A673 (cell line): ENCODE measurements at places on chromosomes 4 and X.

DNA sequence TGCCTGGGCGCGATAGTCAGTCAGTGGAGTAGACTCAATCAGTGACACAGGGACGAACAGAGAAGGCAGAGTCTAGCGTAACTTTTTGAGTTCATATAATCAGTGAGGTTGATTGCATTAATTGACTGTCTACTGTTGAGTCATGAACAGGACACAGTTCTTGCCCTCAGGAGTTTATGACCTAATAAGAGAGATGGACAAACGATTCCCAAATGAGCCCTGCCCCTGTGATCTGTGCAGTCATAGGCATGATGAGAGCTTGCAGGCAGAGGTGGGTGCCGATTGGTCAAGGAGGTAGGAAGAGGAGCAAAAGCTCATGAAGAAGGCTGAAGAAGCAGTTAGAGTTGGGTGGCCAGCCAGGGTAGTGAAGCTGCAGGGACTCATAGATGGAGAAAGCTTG, 57.1 kb downstream of the ADD1 start:
- no peak for DNase-seq

GRCh38 chr4:171932238-171932637, 119.0 kb downstream of the GALNTL6 start:
- DNase-seq: no peak

- peak; percentile 67 for DNase-seq
Observed at GRCh38 chr4:16264798-16265197, 38.5 kb upstream of the TAPT1 start.

- no peak for DNase-seq
Observed at GRCh38 chr4:89184407-89184806, 73.1 kb downstream of the TIGD2 start.

DNA sequence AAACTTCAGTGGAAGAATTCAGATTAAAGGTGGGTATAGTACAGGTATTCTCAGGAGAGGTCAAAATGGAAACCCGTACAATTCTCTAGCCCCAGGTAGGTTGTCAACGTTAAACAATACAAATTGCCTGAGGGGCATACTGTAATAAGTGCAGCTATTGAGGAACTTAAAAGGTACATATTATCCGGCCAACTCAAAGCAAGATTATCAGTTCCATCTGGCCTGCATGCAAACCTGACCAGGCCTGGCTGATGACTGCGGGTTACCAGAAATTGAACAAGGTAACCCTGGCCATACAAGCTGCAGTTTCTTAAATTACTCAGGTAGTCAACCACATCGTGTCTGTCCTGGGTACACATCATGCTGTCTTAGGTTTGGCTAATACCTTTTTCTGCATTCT, 12.3 kb upstream of the ZNF630 start:
- DNase-seq: no peak

- no peak for DNase-seq
Observed at GRCh38 chr4:162909952-162910351, 256.7 kb downstream of the NAF1 start.

DNA sequence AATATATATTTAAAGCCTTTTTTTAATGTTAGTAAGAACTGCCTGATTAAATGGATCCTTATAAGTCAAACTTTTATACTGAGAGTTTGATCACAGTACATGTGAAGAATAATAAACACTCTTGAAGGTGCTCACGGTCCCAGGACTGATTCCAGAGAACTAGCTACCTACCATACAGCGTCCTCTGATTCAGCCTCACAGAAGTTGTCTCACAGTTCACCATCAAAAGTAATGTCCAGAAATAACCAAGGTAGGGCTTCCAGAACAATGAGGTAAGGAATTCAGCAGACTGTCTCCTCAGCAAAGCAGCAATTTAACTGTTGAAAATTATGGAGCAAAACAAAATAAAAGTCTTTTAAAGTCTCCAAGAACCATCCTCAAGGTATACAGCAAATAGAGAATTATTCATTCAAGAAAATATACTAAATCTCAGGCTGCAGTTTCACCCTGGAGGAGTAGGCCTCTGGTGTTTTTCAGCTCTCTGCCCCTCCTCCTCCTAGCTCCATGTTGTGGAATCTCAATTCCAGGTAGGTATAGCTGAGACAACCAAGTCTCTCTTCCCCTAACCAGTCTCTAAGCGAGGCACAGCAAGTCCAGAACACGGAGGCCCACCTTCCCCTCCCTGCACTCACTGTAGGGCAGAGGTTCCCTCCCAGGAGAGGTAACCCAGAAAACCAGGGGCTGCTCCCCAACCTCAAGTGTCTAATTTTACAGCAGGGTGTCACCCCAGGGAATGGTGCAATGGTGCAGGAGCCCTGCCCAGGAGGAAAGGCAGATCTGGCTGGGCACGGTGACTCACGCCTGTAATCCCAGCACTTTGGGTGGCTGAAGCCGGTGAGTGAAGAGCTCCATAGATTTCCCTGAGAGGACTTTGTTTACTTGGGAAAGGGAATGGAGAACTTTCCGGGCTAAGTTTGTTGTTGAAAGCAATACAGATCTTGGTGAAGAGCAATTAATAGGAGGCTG, 28.6 kb downstream of the FAM241A start:
- DNase-seq: no peak

- no peak for DNase-seq
Observed at GRCh38 chrX:78822157-78822690, 74.7 kb downstream of the LPAR4 start.

- no peak for DNase-seq
Observed at GRCh38 chr4:140271553-140271952, 101.9 kb upstream of the SCOC start.

GRCh38 chr4:3226467-3226866, 22.5 kb upstream of the MSANTD1 start:
- no peak for DNase-seq

DNA sequence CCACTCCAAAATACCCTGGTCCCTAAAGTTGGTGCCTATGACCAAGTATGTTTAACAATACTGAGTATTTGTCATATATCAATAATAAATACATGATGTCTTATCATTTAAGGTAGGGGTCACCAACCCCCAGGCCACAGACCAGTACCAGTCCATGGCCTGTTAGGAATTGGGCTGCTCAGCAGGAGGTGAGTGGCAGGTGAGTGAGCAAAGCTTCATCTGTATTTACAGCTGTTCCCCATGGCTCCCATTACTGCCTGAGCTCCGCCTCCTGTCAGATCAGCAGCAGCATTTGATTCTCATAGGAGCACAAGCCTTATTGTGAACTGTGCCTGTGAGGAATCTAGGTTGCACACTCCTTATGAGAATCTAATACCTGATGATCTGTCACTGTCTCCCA, 126.2 kb downstream of the HNRNPD start:
- DNase-seq: no peak

DNA sequence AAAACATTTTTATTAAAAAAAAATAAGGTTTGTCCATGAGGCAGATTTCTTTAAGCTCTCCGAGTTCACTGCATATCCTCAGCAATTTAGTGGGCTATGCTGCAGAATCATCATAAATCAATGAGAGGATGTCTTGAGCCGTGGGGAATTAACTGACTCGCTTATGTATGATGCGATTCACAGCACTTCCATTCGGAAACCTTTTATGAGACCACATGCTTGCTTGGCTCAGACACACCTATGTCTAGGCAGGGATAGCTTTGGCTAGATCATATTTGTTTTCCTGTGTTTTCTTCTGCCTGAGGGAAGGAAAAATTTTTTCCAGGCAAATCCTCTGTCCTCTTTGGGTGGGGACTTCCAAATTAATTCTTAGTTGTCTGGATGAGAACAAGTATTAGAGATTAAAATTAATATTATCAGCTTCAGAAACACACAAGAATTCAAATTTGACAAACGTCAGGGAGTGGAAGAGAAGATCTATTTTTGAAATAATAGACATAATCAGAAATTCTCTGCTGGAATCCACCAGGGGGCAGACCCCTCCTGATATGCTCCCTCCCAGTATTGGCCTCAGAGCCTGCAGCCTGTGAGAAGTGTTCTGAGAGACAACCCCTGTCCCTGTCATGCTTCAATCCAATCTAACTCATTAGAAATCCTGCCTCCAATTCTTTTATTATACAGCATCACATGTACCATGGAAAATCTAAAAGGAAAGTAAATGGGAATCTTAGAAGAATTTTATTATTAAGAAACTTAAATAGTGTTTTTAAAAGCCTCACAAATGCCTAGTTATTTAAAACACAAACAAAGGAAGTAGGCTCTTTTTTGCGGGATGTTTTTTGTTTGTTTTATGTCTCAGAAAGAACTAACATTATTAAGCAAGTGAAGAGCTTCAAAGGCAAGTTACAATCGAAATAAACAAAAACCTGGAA, 345.1 kb upstream of the TACR3 start:
- DNase-seq: peak; percentile 64

GRCh38 chr4:48780865-48781214, 761 bp upstream of the FRYL start:
- no peak for DNase-seq

DNA sequence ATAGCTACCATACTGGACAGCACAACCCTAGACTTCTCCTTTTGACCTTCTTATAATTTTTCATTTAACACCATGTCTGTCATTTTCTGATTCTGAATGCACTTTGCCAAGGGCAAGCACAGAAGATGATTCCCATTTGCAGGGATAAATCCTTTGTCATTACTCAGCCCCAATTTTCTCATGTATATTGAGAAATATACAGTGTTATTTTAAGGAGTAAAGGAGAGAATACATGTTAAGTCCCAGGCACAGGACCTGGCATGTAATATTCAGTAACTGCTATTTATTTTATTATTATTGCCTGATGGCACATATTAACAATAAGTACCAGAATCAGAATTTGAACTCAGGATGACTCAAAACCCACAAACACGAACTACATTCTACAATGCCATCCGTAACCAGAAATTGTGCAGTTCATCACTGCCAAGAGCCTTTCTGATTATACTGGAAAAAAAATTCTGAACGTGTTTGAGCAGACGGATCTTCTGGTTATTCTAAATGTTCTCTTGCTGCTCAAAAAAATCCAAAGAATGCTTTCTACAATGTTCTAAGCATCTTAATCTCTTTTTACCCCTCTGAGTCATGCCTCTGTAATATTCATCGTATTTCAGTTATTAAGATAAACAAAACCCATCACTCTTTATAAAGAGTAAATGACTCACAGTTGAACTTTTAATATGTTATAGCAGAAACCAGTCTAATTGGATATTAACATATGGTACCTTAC, 170.0 kb downstream of the MID1 start:
- DNase-seq: peak; percentile 29

DNA sequence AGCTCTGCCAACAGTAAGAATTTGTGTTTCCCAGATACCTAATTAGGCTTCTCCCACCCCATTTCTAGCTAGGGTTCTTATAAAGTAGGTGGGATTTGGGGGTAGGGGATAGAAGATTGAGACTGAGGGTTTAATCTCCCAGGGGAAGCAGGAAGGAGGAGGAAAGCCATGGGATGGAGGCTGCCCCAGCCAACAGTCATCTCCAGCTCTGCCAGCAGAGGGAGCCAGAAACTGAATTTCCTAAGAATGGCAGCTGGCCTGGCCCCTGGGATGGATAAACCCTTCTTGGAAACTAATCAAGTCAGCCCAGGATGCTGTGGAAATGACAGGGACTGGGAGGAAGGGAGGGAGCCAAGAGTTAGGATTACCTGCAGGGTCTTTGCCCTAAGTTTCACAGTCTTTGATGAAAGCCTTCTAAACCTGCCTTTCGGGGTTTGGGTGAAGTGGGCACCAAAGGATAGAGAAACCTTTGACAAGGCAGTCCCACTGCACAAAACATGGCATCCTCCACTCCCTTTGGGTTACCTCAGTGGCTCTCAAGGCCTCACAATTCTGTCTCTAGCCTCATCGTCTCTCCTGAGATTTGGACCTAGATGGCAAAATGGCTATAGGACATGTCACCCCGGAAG, 6.7 kb upstream of the ERCC6L start:
- peak; percentile 82 for DNase-seq

DNA sequence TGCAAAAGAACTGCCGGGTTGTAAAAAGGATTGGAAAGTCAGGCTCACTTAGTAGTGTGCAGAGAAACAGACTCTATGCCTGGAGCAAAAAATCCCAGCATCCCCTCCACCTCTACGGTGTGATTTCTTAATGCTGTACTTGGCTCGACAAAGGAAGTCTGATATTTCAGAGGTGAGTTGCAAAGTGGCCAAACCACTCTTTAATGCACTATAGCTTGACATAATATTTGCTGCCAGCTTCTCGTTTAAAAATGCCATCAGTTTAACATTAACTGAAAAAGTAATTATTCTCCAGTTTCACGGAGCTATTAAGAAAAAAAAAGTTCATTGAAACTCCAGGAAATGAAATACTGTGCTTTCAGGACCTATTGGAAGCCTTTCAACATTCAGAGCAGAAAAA, 448.3 kb upstream of the ZFP42 start:
- no peak for DNase-seq

GRCh38 chrX:4225086-4225485, 511.6 kb upstream of the PRKX start:
- no peak for DNase-seq

GRCh38 chr4:189090174-189090814, 850.4 kb upstream of the FRG1 start:
- peak; percentile 16 for DNase-seq
